Fibroblast of gingiva (primary cell): ENCODE measurements at places on chromosomes 7 and 10.

DNA sequence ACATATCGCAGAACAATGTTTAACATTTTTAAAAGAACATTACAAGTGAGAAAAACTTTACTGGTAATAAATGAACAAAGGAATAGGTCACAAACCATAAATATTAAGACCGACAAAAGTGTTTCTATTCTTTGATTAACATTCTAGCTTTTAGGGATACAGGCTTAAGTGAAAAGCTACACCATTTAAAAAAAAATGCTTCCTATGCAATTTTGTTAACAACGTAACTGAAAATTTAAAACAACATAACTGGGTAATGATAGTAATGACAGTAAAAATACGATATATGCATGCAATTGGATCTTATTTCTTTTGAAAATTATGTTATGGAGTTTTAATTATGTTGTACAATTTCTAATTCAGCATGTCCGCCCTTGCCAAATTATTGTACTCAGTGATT is 49.7 kb upstream of the THSD7A start:
- no peak for DNase-seq

- DNase-seq, result no peak
Observed at GRCh38 chr10:26869528-26869927, 8.8 kb upstream of the ABI1 start.

DNA sequence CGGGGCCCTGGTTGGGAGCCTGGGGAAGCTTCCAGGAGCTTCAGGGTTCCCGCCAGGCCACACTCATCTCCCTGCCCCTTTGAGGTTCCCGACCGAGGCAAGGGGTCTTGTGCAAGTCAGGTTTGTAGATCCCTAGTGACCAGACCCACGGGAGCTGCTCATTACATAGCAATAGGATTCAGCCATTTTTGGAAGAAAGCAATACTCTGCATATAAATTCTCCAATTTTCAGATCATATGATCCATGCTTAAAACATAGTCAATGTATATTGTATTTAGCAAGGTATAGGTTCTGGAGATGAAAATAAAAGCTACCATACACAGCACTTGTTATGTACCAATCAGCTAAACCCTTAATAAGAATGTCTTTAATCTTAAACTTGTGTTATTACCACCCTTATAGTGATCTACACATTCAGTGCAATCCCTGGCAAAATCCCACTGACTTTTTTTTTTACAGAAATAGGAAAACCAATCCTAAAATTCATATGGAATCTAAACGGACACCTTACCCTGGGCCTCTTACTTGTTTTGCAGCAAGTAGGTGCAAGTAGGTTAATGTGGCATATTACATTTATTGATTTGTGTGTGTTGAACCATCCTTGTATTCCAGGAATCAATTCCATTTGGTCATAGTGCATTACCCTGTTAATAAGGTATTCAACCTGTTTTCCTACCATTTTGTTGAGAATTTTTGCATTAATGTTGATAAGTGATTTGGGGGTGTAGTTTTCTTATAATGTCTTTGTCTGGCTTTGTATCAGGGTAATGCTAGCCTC is 13.8 kb upstream of the FKBP9 start:
- no peak for DNase-seq

- DNase-seq, result no peak
Observed at GRCh38 chr7:129266181-129266580, 41.4 kb downstream of the AHCYL2 start.

DNA sequence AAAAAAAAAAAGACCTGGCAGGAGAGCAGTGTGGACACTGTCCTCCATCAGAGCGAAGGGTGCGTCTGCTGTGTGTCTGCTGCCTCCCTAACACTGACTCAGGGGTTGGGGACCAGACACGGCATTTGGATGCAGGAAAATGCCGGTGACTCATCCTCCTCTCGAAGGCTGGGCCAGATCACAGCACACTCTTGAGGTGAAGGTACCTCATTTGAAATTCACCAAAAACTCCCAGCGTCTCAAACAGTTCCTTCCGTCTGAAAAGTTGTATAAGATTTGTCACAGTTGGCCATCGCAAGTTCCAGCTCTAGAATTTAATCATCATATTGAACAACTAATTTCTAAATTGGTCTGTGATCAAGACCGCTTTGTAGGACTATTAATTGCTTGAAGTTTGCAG is 118.1 kb upstream of the LYZL2 start:
- no peak for DNase-seq

DNA sequence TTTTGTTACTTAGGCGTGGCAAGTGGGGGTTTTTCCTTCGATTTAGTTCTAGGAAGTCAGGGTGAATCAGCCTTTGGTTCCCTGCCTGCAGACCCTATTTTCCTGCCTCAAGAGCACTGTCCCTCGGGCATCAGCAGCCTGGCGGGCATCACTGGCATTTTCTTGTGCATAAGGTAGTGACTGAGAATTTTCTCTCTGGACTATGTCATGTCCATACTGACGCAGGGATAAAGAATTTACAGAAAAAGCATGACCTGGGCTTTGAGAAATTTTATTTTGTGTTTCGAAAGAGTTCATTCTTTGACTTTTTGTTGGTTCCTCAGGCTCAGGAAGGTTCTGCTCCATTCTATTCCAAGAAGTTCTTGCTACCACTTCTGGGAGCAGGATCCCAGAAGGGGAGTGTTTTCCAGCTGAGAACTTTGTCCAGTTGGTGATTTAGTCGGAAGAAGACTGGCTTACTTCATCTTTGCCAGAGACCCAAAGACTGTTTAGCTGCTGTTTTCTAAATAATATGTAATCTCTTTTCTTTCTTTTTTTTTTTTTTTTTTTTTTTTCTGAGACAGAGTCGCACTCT is 213.9 kb upstream of the SH2B2 start:
- DNase-seq, result no peak

DNA sequence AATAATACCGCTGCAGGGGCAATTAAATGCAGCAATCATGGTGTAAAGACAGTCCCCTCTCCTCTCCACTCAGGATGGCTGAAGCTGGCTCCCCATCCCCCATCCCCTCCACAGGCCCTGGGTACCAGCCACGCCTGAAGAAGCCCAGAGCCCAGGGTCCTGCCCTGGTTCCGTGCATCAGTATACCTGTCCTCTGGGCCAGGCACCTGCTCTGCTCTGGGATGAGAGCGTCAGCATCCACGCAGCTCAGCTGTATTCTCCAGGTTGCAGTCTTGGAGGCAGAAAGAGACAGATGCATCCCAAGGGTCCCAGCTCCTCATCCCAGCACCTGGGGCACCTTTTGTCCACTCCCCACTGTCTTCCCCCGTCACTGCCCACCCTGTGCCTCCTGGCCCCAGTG is 233.8 kb downstream of the TCERG1L start:
- DNase-seq, result no peak

- no peak for DNase-seq
Observed at GRCh38 chr10:118873738-118874105, 119.0 kb upstream of the CACUL1 start.

DNA sequence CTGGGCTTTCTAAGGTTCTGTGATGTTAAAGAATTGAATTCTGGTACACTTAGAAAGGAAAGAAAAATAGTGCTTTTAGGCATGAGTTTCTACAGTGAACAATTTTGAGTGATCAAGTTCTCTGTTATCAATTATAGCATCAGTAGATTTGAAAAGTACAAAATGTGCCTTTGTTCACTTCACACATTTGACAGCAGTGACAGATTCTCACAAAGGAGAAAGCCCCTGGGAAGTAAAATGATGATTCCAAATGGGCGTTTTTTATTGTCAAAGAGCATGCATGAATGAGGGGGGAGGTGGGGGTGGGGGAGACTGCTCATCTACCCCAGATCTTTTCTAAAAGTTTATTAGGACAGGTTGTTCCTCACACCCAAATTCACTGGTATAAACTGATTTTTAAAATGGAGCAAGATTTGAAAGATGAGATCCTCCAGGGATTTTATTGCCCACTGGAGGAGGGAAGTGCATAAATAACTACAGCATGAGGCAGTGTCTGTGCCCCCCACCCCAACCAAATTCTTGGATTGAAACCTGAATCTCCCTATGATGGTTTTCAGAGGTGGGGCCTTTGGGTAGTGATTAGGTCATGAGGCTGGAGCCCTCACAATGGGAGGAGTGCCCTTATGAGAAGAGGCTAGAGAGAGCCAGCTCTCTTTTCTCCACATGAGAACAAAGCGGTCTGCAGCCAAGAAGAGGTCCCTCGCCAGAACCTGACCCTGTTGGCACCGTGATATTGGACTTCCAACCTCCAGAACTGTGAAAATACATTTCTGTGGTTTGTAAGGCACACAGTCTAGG is 79.5 kb downstream of the AOAH start:
- DNase-seq, result peak; percentile 65

DNA sequence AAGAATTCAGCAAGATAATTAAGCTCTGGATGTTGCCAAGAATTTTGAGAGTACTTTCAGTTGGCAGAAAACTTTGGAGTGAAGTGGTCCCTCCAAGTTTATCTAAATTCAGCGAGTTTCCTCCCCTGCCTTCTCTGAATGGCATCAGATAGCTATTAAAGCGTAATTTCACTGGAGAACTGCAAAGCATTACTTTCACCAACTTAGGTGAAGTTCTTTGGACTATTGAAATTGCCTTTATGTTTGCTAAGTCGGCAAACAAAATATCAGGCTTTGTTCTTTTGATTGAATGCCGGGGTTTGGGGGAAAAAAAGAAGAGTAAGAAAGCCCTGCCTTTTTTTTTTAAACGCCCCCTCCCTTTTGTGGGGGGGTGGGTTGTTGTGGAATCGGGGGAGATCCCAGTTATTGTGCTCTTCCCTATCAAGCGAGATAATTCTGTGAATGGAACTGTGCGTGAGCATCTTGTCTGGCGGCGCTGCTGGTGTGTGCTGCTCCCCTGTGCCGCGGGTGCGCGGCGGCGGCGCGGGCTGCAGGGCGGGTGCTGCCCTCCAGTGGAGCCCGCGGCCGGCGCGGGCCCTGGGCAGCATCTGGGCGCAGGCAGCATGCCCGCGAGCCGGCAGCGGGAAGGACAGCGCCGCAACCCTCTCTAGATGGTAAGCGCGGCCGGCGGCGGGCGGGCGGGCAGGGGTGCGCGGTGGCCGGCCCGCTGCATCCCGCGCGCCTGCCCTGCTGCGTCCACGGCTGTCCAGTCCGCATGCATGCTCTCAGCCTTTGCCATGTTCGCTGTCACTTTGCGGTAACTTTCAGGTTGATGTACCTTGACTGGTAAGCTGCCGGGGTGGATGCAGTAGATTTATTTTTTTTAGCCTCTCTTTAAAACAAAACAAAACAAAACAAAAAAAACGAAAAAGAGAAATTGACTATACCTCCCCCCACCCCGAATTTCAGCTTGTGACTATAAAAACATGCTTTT is 176.5 kb downstream of the TCF7L2 start:
- DNase-seq, result peak; percentile 76

GRCh38 chr10:100614429-100615095 is 78.8 kb downstream of the HIF1AN start:
- DNase-seq, result no peak
